CD4-positive, alpha-beta T cell treated with Interleukin-21 for 1 hour (primary cell): ENCODE measurements at places on chromosomes 4 and X.
A peak's percentile ranks its signal among the peaks of the same experiment; 100 is the strongest.

- DNase-seq: no peak
Measured at GRCh38 chr4:158176108-158176507, 3.3 kb upstream of the GASK1B start.

- DNase-seq: peak; percentile 34
Measured at GRCh38 chrX:15349046-15349445, 13.7 kb upstream of the PIGA start.

DNA sequence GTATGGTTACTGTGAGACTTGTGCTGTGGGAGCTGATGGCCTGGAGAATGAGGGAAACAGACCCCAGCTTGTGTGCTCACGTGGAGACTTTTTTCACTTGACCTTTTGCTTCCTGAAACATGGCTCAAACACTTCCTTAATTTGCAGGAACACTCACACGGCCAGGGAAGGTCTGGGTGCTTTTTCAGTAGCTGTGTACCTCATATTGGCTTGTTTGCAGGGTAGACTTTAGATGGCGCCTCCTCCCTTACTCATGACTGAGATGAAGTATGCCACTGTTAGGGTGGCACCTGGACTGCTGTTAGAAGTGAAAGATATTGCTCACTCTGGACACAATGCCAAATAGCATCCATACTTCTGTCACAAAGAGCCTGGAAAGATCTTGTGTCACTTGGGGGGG is 75.7 kb upstream of the WDR1 start:
- no peak for DNase-seq

DNA sequence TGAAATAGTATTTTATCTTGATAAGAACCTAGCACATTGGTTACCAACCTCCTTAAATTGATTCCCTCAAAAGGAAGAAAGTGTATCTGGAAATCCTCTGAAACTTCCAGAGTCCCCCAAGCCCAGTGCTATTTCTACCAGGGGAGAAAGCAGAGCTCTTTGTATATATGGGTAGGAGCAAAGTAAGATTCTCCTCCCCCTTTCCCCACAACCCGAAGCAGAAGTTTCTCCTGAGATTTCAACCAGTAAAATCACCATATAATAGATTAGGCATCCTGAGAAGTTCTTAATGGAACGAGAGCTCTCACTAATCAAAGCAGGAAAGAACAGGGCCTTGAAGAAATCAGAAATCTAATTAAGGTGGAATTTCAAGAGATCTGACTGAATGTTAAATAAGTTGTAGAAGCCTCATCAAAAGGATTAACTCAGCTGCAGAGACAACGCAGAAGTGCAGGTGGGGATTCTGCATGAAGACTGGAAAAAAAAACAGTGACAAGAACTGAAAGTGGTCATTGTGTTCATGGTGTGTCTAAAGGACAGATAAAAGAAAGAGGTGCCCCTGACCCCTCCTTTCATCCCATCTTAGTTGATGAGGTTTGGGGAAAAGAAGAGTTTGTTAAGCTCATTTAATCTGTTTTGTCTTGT is 39.1 kb downstream of the VSIG4 start:
- DNase-seq: no peak

DNA sequence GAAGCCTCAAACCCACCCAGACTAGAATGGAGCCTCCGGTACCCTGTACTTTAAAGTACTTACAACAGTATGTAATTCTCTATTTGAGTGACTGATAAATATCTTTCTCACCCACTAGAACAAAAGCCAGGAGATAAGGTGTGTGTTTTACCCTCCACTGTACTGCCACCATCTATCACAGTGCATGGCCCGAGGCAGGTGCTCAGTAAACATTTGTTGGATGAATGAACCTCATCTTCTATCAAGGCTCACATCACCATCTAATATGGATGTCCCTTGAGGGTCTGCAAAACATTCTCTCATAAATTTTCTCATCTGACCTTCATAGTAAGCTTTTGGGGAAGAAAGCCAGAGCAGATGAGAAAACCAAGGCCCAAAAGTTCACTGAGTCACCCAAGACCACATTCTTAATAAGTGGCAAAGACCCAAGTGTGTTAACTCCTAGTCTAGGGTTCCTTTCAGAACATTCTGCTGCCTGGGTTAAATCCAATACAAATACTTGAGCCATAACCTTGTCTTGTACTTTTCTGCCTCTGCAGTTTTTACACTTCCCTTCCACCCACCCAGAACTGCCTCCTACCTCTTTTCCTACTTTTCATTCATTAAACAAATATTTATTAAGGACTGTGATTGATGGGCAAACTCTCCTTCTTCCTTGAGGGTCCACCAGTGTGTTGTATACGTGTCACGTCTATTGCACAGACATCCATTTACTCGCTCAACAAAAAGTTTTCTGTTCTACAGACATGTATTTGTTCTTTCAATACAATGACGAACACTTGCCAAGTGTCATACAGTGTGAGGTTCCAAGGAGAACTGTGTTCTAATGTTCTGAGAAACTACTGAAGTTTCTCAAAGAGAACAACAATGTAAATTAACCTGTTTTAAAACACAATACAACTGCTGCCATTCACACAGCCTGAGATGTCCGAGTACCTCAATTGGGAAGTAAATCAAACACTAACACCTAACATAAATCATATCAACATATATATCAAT is 35.7 kb downstream of the APBB2 start:
- no peak for DNase-seq

GRCh38 chrX:39782276-39782675 is 315.5 kb downstream of the BCOR start:
- no peak for DNase-seq

- no peak for DNase-seq
Measured at GRCh38 chr4:85774000-85774399, 299.1 kb downstream of the ARHGAP24 start.

DNA sequence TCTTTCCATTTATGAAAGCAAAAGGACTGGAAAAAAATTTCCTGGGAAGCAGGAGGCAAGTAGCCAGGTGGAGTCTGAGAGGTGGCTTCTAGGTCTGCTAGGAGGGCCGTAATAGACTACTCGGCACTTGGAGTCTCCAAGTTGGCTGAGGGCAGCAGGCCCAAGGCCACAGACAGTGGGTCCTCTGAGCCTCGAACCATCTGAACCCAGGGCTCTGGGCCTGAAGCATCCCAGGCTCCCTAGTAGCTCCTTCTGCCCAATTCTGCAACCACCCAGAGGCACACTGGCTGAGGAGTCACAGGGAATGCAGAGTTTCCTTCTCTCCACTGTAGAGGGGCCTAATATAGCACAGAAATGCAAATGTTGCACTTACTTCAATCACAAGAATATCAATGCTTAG is 19.8 kb downstream of the TKTL1 start:
- no peak for DNase-seq

DNA sequence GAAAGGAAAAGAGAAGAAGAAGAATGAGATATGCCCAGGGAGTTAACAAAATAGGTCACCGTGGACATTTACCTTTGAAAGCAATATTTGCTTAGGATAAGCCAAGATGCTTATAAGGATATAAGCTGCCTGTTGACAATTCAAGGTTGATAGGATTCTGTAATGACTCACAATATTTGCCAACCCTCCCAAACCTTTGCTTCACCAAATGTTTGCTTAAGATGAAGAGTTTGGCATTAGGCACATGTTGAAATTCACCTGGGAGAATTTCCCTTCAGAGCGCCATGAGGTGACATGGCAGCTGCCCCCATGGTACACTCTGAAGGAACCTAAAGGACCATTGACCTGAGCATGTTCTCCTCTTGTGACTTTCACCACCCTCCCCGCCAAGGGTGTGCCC is 4.6 kb downstream of the PALLD start:
- DNase-seq: no peak

GRCh38 chr4:145763399-145763798 is 83.5 kb downstream of the C4orf51 start:
- DNase-seq: no peak

DNA sequence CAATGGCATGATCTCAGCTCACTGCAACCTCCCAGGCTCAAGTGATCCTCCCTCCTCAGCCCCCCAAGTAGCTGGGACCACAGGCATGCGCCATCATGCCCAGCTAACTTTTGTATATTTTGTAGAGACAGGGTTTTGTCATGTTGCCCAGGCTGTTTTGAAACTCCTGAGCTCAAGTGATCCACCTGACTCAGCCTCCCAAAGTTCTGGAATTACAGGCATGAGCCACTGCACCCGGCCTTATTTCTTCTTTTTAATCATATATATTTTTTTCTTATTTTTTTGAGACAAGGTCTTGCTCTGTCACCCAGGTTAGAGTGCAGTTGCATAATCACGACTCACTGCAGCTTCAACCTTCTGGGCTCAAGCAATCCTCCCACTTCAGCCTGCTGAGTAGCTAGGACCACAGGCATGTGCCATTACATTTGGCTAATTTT is 184.0 kb downstream of the TSPAN5 start:
- DNase-seq: no peak

DNA sequence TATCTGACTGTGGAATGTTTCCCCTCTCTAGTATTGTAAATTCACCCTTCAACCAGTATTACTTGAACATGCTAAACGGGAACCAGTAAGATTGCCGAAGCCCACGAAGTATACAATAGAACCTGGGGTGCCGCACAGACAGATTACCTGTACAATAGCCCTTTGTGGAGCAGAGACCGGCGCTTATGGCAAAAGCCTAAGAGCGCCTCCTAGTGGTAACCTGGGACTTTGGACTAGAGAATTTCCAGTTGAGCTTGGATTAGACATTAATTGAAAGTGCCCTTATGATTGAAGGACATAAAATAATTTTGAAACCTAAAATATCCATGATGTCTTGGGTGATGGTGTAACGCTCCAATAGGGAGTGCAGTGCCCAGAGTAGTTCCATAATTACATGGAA is 14.1 kb downstream of the ZNF157 start:
- peak; percentile 83 for DNase-seq

- no peak for DNase-seq
Measured at GRCh38 chr4:1477045-1477840, 71.0 kb upstream of the NKX1-1 start.

GRCh38 chr4:113069212-113069892 is 19.9 kb downstream of the ANK2 start:
- DNase-seq: no peak

- DNase-seq: no peak
Measured at GRCh38 chr4:141140391-141141200, 7.3 kb upstream of the RNF150 start.

DNA sequence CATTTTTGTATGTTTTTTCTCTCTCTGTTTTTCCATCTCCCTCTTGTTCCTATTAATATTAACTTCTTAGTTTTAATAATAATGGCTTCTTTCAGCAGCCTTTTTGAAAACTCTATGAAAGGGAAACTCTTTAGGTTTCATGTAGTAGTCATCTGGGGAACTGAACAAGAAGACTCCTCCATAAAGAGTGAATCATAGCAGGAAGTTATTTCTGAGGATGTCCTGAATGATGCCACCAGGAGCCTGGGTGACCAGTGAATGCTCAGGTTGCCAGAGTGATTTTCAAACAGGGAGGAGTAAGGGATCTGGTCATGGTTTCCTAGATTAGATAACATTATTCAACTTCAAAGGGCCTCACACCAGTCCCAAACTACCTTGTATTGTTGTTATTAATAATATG is 212.8 kb upstream of the PDE5A start:
- no peak for DNase-seq

GRCh38 chr4:119300101-119300978 is 21.6 kb downstream of the FABP2 start:
- peak; percentile 94 for DNase-seq

- DNase-seq: no peak
Measured at GRCh38 chr4:75071317-75071716, 138.4 kb downstream of the PARM1 start.

DNA sequence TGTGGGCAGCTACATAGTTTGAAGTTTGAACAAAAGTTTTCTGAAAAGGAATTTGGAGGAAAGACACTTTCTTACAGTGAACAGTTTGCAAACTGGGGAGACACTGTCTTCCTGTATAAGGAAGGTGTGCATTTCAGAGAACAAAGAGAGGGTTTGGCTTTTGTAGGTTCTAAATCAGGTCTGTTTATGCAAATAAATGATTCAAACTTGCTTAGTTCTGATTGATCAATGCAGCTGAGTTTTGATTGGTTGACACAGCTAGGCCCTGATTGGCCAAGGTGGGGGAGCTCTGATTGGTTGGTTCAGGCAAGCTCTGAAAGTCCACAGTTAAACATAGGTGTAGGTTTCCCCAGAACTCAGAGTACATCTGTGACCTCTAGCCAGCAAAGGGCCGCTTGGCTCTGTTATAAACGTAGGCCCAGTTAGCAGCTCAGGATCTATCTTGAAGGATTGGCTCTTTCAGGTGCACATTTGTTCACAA is 63.0 kb upstream of the ENPP6 start:
- peak; percentile 63 for DNase-seq

DNA sequence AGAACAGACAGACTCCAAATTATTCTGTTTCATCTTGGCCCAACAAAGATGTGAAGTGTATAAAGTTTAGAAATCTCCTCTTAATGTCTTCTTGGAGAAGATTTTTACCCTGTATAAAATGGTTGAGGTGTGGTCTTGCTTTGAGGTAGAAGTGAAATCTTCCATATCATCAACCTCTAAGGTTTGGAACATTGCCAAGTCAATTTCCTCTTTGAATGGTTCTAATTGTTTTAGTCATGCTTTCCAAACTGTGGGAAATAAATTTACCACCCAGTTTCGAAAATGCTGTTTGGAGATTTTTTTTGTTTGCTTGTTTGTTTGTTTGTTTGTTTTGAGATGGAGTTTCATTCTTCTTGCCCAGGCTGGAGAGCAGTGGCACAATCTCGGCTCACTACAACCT is 174.1 kb upstream of the ADAMTS3 start:
- no peak for DNase-seq

- no peak for DNase-seq
Measured at GRCh38 chr4:76758996-76759395, 138.9 kb downstream of the SOWAHB start.

- no peak for DNase-seq
Measured at GRCh38 chr4:22428441-22428840, 87.4 kb downstream of the ADGRA3 start.

- DNase-seq: no peak
Measured at GRCh38 chr4:57405359-57405758, 295.2 kb upstream of the IGFBP7 start.

- DNase-seq: no peak
Measured at GRCh38 chr4:18938343-18939099, 917.0 kb upstream of the LCORL start.

GRCh38 chr4:139658185-139658584 is 7.4 kb upstream of the MGST2 start:
- no peak for DNase-seq

DNA sequence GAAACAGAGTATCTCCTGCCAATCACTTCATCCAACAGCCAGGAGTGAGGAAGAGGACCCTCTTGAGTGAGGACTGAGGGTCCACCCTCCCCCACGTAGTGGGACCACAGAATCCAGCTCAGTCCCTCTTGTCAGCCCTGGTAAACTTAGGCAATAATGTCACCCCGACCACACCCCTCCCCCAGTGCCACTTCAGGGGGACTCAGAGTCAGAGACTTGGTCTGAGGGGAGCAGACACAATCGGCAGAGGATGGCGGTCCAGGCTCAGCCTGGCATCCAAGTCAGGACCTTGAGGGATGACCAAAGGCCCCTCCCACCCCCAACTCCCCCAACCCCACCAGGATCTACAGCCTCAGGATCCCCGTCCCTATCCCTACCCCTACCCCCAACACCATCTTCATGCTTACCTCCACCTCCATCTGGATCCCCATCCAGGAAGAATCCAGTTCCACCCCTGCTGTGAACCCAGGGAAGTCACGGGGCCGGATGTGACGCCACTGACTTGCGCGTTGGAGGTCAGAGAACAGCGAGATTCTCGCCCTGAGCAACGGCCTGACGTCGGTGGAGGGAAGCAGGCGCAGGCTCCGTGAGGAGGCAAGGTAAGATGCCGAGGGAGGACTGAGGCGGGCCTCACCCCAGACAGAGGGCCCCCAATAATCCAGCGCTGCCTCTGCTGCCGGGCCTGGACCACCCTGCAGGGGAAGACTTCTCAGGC is at the start of the genes CSAG1 and MAGEA12:
Gene CSAG1, minus strand, starts transcription at position 461 of the 715 bp plus-strand sequence. CDS start 1,261 bp downstream, outside the sequence.
Gene MAGEA12, plus strand, starts transcription at position 497 of the 715 bp plus-strand sequence. CDS start 2,405 bp downstream, outside the sequence.
- no peak for DNase-seq
